ENCODE measurements at places on chromosomes 3 and 15.

DNA sequence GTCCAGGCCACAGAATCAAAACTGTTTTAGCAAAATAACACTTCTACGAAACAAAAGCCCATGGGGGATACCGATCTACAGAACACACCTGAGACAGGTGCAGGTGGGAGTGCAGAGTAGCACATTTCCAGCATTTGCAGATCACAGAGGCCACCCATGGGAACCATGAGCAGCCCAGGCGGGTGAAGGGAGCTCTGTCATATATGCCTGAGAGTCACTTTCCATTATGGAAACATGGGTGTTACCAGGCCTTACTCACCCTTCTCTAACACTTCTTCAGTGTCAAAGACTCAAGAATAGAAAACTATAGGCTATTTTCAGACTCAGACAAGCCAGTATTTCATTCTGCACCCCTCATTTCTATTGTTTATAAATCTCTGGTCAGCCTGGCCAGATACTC, 3.5 kb downstream of the PLA1A start:
- H3K4me1 ChIP-seq, result no peaks in the 10 kb centered on the region
- H3K36me3 ChIP-seq, result no peaks in the 10 kb centered on the region
- H3K4me3 ChIP-seq, result no peak overlapping the region
- no peak for DNase-seq
- no peak overlapping the region for H3K27ac ChIP-seq
- no peaks in the 10 kb centered on the region for H3K27me3 ChIP-seq

- H3K4me1 ChIP-seq, result peaks cover 2% of the 10 kb centered on the region
Observed at GRCh38 chr3:134428401-134428800, 54.2 kb upstream of the AMOTL2 start.

- H3K36me3 ChIP-seq, result peaks cover 39% of the 10 kb centered on the region
- H3K4me3 ChIP-seq, result no peak overlapping the region
- H3K27ac ChIP-seq, result no peak overlapping the region
- DNase-seq, result no peak
- H3K27me3 ChIP-seq, result no peaks in the 10 kb centered on the region
Observed at GRCh38 chr3:136929977-136930670, 27.7 kb upstream of the IL20RB start.

- peaks cover 44% of the 10 kb centered on the region for H3K27me3 ChIP-seq
- H3K4me3 ChIP-seq, result no peak overlapping the region
- H3K4me1 ChIP-seq, result no peaks in the 10 kb centered on the region
- H3K27ac ChIP-seq, result no peak overlapping the region
Observed at GRCh38 chr3:149400645-149401044, 23.2 kb upstream of the TM4SF1 start.

DNA sequence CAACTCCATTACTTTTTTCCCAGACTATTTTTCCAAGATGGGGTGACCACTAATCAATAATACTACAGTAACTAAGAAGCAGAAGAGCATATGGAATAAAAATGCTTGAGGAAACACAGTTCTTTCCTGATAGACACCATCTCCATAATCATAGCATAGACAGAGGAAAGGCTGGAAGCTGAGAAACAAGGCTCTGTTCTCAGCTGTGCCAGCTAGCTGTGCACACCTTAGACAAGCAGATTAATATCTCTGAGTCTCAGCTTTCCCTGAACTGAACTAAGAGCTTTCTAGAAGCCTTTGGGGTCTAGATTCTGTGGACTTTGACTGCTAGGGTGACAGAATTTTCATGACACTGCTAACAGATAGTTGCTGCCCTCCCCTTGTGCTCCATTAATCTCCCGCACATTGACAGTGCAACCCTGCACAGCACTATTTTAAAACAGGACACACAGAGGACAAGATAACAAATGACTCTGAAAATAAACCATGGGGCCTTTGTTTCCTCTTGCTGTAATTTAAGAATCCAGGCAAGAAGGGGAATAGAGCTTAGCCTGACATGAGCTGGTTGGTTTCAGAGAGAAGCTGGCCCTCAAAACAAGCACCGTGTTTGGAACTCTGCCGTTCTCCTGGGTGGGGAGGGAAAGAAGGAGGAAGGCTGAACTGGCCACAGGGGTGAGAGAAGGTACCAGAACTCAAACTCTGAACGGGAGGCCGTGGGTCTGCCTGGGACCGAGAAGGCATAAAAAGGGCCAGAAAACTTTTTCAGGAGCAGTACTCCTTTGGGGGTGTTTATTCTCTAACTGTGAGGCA, 67.4 kb downstream of the ATP13A5 start:
- no peaks in the 10 kb centered on the region for H3K36me3 ChIP-seq
- H3K4me1 ChIP-seq, result no peaks in the 10 kb centered on the region
- H3K4me3 ChIP-seq, result no peak overlapping the region
- no peak overlapping the region for H3K27ac ChIP-seq

DNA sequence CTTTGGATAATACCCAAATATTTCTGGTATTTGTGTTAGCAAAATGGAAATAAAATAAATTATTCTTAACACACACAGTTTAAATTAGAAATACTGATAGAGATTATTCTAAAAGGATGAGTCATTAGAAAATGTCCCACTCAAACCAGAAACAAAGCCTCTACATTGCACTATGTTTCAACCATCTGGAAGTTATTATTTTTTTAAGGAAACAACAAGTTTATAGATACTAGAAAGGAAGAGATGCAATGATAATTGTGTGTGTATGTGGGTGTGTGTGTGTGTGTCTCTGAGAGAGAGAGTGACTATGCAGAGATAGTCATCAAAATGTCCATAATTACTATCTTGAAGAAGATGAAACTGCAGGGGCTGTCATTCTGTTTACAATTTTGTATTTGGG, 1340.5 kb downstream of the ROBO1 start:
- DNase-seq, result no peak
- H3K36me3 ChIP-seq, result no peaks in the 10 kb centered on the region
- no peak overlapping the region for H3K27ac ChIP-seq
- no peak overlapping the region for H3K4me3 ChIP-seq
- no peaks in the 10 kb centered on the region for H3K4me1 ChIP-seq

- DNase-seq, result no peak
- no peaks in the 10 kb centered on the region for H3K36me3 ChIP-seq
- no peak overlapping the region for H3K4me3 ChIP-seq
- H3K27ac ChIP-seq, result no peak overlapping the region
Observed at GRCh38 chr15:101391981-101392640, 97.1 kb upstream of the SNRPA1 start.

DNA sequence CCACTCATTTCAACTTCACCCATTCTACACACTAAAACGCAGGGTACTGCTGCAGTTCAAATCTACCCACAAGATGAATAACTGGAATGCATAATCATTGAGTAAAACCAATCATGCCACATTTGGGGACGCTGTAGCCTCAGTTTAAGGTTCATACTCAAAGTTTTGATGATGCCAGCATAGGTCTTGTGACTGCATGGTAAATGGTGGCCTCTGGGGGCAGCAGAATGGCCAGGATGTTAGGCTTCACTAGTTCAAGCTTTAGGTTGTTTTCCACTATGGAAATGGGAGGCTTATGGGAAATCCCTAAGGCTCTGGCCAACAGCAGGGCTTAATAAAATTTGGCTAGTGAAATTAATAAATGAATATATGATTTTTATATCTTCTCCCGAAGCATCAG, 104.3 kb upstream of the TSC22D2 start:
- no peak overlapping the region for H3K27ac ChIP-seq
- H3K4me1 ChIP-seq, result no peaks in the 10 kb centered on the region
- DNase-seq, result no peak

DNA sequence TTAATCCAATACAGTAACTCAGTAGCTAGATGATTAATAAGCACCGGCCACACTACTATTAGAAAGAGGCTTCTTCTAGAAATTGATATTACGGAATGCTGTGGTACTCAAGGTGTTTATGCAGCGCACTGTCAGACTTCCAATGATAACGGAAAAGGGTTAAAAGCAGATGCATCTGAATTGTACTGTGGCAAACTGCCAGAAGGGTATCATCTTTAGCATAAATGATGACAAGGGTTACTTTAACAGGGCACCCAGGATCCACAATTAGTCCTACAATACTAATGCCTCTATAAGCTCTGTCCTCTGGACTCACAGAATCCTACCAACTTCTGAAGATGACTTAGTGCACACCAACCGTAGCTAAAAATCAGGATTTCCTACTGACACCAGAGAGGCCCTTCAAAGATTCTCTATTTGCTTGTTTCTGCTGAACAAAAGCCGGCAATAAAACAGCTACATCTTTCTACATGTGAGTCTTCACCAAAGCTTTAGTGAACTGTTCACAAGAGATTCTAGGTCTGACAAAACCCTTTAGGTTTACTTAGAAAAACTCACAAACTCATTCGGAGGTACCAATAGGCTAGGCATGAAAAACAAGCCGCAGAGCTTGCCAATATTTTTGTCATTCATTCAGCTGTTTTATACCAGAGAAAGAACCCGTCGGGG, 7.1 kb downstream of the SATB1 start:
- DNase-seq, result no peak
- peak overlapping the region; percentile 58 for H3K27ac ChIP-seq
- peak overlapping the region; percentile 19 for H3K4me3 ChIP-seq

GRCh38 chr3:46845397-46845859, 17.8 kb downstream of the MYL3 start:
- H3K27ac ChIP-seq, result peak overlapping the region; percentile 89
- peaks cover 10% of the 10 kb centered on the region for H3K4me1 ChIP-seq
- H3K4me3 ChIP-seq, result peak overlapping the region; percentile 82
- H3K36me3 ChIP-seq, result peaks cover 5% of the 10 kb centered on the region
- H3K27me3 ChIP-seq, result no peaks in the 10 kb centered on the region

GRCh38 chr3:170309046-170309445, 48.5 kb upstream of the SKIL start:
- no peak overlapping the region for H3K4me3 ChIP-seq
- no peaks in the 10 kb centered on the region for H3K27me3 ChIP-seq
- no peaks in the 10 kb centered on the region for H3K36me3 ChIP-seq
- no peak for DNase-seq
- H3K4me1 ChIP-seq, result no peaks in the 10 kb centered on the region
- no peak overlapping the region for H3K27ac ChIP-seq

DNA sequence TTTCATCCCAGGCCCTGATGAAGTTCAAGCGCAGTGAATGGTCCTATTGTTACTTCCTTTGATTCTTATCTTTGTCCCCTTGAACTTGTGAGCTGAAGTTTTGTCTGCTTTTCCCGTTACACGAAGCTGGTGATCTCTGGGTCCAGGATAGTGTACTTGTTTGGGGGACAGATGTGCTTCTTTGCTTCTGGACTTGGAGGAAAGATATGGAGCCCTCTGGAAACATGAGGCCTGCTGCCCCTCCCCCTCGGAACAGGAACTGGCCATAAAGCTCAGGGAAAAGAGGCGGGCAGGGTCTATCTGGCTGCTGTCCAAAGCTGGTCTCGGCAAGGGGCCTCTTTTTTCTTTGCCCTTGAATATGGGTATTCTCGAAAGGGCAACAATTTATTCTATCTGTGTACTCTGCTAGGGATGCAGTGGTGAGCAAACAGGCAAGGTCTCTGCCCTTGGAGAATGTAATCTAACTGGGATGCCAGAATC, 47.6 kb downstream of the IDH2 start:
- H3K36me3 ChIP-seq, result peaks cover 3% of the 10 kb centered on the region
- H3K27ac ChIP-seq, result peak overlapping the region; percentile 30
- no peaks in the 10 kb centered on the region for H3K27me3 ChIP-seq
- peaks cover 29% of the 10 kb centered on the region for H3K4me1 ChIP-seq

- H3K36me3 ChIP-seq, result no peaks in the 10 kb centered on the region
- H3K4me3 ChIP-seq, result no peak overlapping the region
- H3K4me1 ChIP-seq, result peaks cover 14% of the 10 kb centered on the region
- H3K27ac ChIP-seq, result no peak overlapping the region
- H3K27me3 ChIP-seq, result no peaks in the 10 kb centered on the region
Observed at GRCh38 chr3:112734736-112735350, 93.9 kb upstream of the CCDC80 start.

DNA sequence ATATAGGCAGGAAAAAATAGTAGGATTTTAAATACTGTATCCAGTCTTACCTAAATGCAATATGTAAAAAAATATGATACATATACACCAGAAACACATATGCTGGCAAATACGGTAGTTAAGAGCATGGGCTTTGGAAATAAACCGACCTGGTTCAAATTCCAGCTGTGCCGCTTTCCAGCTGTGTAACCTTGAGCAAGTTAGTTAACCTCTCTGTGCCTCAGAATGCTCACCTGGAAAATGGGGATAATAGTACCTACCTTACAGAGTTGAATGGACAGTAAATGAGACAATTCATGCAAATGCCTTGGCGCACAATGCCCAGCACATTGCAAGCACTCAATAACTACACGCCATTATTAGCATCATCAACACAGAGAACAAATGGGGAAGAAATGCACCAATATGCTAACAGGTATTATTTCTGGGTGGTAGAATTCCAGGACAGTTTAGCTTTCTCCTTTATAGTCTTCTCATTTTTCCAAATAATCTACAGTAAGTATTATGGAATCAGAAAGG, 50.6 kb downstream of the SUMF1 start:
- H3K27me3 ChIP-seq, result no peaks in the 10 kb centered on the region
- H3K36me3 ChIP-seq, result peaks cover 22% of the 10 kb centered on the region
- H3K4me1 ChIP-seq, result no peaks in the 10 kb centered on the region
- no peak overlapping the region for H3K4me3 ChIP-seq

GRCh38 chr15:78208887-78209645, 25.3 kb downstream of the ACSBG1 start:
- no peak overlapping the region for H3K4me3 ChIP-seq
- no peak for DNase-seq
- H3K27me3 ChIP-seq, result peaks cover 13% of the 10 kb centered on the region
- no peak overlapping the region for H3K27ac ChIP-seq
- no peaks in the 10 kb centered on the region for H3K36me3 ChIP-seq

- DNase-seq, result no peak
- H3K4me1 ChIP-seq, result no peaks in the 10 kb centered on the region
Observed at GRCh38 chr3:54905261-54905888, 22.5 kb downstream of the LRTM1 start.

- no peaks in the 10 kb centered on the region for H3K4me1 ChIP-seq
- H3K27ac ChIP-seq, result no peak overlapping the region
- H3K36me3 ChIP-seq, result no peaks in the 10 kb centered on the region
- no peak for DNase-seq
Observed at GRCh38 chr3:197501496-197501878, 54.3 kb downstream of the BDH1 start.
